Caki2 (cell line): ENCODE measurements at places on chromosomes 16 and 17. TPM values are rescaled to one million over a fixed set of nuclear protein-coding genes. Genes with fewer than 3 reads are reported as not detected.

DNA sequence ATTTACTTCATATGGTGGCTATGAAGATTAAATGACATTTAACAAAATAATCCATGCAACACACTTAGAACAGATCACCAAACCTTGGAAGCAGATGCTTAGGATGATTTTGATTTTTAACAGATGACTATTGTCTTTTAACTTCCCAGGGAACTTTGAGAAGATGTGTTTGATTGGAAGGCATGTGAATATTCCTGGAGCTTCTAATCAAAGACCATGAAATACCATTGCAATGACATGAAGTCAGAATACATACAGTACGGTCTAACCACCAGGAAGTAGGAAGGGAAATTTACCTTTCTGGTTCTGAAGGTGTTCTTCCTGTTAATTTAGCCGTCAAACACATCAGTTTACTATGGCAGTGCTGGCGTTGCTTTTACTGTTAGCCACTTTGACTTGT is 414.9 kb downstream of the TMEM114 start:
- no peak for DNase-seq

GRCh38 chr16:30041841-30042240 is 10.8 kb upstream of the TLCD3B start:
- no peak for DNase-seq

DNA sequence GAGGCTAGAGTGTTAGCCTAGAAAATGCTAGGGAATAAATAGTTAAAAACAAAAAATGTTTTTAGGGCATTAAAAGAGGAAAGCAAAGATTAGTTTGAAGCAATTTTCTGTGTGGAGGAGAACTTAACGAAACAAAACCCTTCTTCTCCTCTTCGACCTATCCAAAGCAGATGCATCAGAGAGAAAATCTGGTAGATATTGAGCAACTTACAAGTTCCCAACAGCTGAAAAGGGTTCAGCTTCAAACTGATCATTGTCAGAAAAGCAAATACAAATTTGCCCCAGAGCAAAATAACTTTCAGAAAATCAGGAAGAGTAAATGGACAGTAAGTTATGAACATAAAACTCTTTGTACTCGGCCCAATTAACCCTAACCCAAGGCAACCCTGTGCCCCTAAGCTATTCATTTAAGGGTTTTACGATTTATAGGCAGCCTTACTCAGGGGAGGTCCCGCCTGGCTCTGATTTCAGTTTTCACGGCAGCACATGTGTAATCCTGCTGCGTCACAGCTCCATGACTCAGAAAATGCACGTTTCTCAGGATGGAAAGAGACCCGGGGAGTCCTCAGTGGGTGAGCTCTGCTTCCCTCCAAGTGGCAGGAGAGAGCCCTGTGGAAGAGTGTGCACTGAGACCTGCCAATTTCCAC is 405.7 kb upstream of the SALL1 start:
- no peak for DNase-seq

GRCh38 chr16:19701091-19701490 is 16.9 kb downstream of the KNOP1 start:
- DNase-seq, result no peak

GRCh38 chr16:67746846-67747245 is 27.7 kb upstream of the GFOD2 start:
- DNase-seq, result no peak

GP1BA gene
- total RNA-seq, result not detected in 2 replicates
